Liver (tissue), 10 donors: ENCODE measurements at places on chromosomes 13 and 19. TPM values are rescaled to one million over a fixed set of nuclear protein-coding genes. Genes with fewer than 3 reads are reported as not detected.

C3 gene
- 8,295 TPM for polyA plus RNA-seq

C13orf42 gene
- not detected for polyA plus RNA-seq

CEACAM6 gene
- polyA plus RNA-seq = not detected

ZSCAN4 gene
- polyA plus RNA-seq = not detected

MPND gene
- polyA plus RNA-seq = 9.4 TPM

WASF3 gene
- polyA plus RNA-seq = 0.82 TPM

LMO7 gene
- 17.5 TPM for polyA plus RNA-seq

CABP5 gene
- not detected for polyA plus RNA-seq

DNA sequence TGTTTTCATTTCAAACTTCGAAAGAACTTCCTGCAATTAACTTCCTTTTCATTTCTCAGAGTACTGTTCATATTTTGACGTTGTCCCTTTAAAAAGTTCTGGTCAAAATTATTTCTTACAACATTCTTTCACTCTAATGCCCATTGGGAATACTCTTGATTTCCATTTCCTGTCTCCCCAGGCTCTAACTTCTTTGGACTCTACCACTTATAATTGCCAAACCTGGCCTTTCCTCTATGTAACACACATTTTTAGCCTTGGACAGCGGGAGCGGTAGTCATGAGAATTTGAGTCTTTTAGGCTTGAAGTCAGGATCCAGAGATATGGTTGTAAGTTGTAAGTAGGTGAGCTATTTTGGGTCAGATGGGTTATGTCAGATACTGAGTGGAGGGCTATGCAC is 163.5 kb upstream of the SPRY2 start:
- DNase-seq = no peak

DNA sequence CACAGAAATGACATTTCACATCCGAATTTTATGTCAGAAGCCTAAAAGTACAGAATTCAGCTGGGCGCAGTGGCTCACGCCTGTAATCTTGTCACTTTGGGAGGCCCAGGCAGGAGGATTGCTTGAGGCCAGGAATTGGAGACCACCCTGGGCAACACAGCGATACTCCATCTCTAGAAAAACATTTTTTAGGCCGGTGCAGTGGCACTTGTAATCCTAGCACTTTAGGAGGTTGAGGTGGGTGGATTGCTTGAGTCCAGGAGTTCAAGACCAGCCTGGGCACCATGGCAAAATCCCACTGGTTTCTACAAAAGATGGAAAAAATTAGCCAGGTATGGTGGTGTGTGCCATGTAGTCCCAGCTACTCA is 15.3 kb downstream of the NOP53 start:
- DNase-seq = no peak

DNA sequence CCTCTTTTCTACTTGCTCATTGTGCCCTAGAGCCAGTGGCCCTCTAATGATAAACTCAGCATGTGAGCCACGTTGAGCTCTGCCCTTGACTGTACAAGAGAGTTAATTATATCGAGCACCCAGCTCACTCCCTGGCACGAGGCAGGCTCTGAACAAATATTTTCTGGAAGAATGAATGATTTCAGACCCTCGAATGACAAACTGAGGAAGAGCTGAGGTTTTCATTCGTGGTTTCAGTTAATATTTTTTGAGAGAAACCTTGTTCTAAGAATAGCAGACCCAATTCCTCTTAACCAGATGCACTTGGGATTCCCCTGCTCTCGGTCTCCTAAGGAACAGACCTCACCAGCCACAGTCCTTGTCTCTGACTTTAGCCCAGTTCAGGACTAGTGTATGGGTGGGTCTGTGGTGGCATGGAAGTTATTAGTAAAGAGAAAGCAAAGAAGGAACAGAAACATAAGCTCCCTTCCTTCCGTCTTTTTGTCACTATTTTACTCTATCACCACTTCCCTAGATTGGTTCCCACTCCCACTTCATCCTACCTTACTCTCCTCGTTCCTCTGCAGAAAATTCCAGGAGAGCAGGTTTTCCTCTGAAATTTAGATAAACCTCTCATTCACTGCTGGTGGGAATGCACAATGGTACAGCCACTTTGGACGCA is 22.1 kb upstream of the WDFY2 start:
- no peak for DNase-seq

DNA sequence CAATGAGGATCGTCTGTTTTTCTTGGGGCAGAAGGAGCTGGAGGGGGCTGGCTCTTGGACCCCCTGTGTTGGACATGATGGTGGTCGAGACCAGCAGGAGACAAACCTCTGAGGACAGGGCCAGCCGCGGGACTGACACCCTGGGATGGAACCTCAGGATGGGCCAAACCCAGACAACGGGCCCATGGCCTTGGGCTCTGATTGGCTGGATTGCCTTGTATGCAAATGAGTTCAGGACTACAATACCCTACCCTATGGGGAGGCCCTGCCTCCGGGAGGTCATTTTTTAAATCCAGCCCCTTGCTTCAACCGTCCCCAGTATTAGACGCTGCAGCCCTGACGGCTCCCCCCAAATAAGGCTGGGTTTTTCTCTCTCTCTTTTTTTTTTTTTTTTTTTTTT is 22.0 kb downstream of the SLC5A5 start:
- no peak for DNase-seq

DNA sequence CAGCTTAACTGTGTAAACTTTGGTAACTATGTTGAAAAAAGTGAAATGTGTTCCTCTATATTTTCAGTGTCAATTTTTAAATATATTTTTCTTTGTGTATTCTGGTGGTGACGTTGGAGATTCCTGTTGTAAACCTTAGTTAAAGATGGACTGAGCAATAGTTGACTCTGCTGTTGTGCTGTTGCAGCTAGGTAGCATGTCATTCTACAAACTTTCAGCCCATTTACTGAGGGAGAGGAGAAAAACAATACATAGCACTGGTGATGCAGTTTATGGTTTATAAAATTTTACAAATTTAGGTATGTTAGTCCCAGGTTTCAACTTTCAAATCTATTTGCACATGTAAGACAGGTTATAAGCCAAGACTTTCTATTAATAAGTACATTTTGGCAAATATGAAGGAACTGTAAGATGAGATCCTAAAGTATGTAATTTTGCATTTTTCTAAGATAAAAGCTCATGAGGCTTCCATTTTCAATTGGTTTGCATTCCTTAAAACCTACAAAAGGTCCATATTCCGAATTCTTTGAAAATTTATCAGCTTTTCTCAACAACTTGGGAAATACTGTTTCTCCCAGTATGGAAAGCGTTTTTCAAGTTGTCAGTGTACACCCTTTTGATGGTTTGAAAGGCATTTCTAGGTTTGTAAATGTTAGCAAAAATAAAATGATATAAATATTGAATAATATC is 1.5 kb downstream of the NDFIP2 start:
- no peak for DNase-seq

- DNase-seq = no peak
Observed at GRCh38 chr19:34241513-34242337, 12.6 kb upstream of the GARRE1 start.

DNA sequence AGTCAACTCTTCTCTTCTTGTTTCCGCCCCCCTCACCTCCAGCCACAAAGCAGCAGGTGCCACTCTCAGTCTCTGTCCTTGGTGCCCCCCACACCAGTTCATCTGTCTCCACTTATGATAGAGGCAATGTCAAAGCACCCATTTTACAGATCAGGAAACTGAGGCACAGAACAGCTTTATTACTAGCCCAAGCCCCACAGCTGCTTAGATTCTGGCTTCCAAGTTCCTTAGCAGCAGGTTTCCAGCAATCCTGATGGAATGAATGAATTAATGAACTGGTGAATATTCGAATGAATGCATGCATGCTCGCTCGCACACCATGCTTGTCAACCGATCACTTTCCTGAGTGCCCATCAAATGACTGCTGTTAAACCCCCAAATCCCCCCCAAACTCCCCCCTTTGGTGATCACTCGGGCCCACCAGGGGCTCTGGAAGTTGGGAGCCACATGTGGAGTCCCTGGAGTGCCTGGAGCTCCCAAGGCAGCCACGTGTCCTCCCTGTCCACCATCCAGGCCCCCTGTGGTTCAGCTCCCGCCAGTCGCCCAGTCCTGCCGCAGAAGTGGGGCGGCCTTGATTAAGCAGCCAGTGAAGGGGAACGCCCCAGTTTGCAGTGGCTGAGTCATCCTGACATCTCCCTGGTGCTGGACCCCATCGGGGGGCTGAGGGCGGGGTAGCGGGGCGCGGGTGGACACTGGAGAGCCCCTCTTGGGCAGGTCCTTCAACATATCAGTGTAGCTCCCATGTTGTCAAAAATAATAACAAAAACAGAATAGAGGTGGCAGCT is 6.8 kb downstream of the PTPRS start:
- DNase-seq = no peak

- no peak for DNase-seq
Observed at GRCh38 chr19:40674291-40674690, 16.2 kb downstream of the NUMBL start.
